Transverse colon (tissue), 4 donors: ENCODE measurements at places on chromosomes 2 and 18.
A peak's percentile ranks its signal among the peaks of the same experiment; 100 is the strongest.

GRCh38 chr2:205323929-205324328, 358.4 kb upstream of the NRP2 start:
- no peak overlapping the region for H3K4me3 ChIP-seq
- no peaks in the 10 kb centered on the region for H3K4me1 ChIP-seq
- DNase-seq, result no peak
- H3K36me3 ChIP-seq, result no peaks in the 10 kb centered on the region
- no peak overlapping the region for H3K27ac ChIP-seq

GRCh38 chr2:128134573-128134972, 43.6 kb downstream of the UGGT1 start:
- no peak overlapping the region for H3K4me3 ChIP-seq
- H3K36me3 ChIP-seq, result peaks cover 52% of the 10 kb centered on the region
- no peaks in the 10 kb centered on the region for H3K4me1 ChIP-seq
- H3K27me3 ChIP-seq, result no peaks in the 10 kb centered on the region
- H3K27ac ChIP-seq, result no peak overlapping the region
- DNase-seq, result no peak

DNA sequence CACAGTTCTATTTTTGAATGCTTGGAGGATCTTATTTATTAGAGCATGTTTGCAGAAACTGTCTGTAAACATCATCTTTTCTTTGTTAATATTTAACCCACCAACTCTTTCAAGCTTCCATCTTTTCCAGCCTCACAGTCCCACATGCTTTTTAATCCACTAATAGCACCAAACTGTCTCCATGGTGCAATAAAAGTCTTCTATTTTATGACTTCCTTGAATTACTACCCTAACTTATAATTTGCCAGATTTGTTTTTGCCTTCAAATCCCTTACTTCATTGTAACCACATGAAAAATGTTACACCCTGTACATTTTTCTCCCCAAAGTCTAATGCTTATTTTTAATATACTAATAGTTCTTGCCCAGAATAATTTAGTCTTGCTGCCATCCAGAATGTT, 792.6 kb downstream of the PLCL1 start:
- H3K27me3 ChIP-seq, result no peaks in the 10 kb centered on the region
- DNase-seq, result no peak
- H3K4me3 ChIP-seq, result no peak overlapping the region

DNA sequence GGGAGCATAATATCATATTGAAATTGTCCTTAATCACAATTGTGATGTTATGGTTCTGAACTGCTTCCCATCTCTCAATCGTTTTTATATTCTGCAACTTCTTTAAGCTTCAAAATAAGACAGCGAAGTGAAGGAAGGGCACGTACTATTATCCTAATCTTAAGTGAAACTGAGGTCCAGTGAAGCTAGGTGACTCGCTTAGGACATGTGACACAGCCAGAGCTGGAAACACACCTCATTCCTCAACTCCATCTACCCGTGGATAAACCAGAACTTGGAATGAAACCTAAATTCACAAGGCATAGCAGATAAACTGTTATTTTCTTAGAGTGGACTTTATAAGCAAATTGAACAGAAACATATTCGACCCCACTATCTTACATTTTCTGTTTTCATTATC, 191.2 kb upstream of the PXDN start:
- no peaks in the 10 kb centered on the region for H3K4me1 ChIP-seq
- no peak for DNase-seq

DNA sequence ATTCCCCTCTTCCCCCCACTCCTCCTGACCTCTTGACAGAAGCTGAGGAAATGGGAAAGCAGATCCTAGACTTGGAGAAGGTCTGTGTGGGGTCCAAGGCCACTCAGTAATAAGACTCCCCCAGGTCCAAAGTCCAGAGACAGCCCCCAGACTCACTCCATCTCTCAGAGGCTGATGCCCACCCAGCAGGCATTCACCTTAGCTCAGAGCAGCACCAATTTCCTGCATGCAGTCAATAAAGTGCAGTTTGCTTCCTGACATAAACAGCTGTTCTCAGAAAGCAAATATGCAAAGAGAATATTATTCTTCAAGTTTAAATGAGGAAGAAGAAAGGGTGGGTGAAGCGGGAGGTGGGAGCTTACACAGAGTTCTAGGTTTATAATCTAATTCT, 84.1 kb upstream of the RTN4 start:
- DNase-seq, result no peak
- peak overlapping the region; percentile 35 for H3K4me3 ChIP-seq
- no peaks in the 10 kb centered on the region for H3K36me3 ChIP-seq
- no peaks in the 10 kb centered on the region for H3K27me3 ChIP-seq

DNA sequence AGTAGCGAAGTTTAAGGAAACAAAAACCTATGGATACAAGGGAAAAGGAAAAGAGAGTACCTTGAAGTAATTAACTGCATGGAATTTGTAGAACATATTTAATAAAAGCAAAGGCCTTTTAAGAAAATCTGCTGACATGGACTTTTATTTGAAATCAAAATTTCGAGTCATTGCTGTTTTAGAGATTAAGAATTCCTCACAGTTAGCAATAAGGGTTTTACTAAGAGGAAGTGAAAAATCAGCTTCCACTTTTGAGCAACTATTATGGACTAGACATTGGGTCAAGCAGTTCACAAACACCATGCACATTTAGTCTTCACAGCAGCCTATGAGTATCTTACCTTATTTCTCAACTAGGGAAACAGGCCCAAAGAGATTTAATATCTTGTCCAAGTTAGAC, 876.3 kb downstream of the BCL11A start:
- no peaks in the 10 kb centered on the region for H3K36me3 ChIP-seq
- no peak overlapping the region for H3K4me3 ChIP-seq
- H3K4me1 ChIP-seq, result no peaks in the 10 kb centered on the region
- no peaks in the 10 kb centered on the region for H3K27me3 ChIP-seq
- no peak for DNase-seq
